HL-60 (cell line): ENCODE measurements at places on chromosomes 5 and 9.

- no peak for DNase-seq
Measured at GRCh38 chr9:129709438-129710168, 43.2 kb downstream of the PTGES start.

GRCh38 chr5:150272531-150272930, 17.0 kb downstream of the CAMK2A start:
- DNase-seq: peak; percentile 26

DNA sequence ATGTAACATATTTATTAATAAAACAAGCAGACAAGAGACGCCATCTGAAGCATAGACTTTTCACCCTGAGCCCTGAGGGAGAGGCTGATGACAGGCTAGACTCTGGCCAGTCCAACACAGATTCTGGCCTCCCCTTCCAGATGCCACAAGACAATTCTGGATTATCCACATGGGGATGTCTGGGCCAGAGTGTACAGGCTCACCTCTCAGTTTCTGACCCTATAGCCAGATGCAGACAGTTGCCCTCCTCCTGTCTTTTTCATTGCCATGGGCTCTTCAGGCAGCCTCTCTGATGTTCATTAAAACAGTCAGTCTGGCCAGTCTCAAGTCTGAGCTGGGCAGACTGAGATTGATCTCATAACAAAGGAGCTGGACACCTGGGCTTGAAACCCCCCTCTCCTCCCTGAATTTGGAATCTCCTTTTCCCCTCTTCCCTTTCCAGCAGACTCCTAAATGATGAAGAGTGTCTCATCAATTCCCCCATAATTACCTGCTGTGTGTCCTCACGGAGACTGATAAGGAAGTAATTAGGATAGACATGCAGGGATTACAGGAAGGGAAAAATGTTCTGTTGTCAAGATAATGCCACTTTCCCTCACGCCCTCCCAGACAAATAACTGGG, 89.6 kb downstream of the ASTN2 start:
- DNase-seq: no peak

GRCh38 chr5:72006361-72006760, 100.9 kb upstream of the MAP1B start:
- no peak for DNase-seq

DNA sequence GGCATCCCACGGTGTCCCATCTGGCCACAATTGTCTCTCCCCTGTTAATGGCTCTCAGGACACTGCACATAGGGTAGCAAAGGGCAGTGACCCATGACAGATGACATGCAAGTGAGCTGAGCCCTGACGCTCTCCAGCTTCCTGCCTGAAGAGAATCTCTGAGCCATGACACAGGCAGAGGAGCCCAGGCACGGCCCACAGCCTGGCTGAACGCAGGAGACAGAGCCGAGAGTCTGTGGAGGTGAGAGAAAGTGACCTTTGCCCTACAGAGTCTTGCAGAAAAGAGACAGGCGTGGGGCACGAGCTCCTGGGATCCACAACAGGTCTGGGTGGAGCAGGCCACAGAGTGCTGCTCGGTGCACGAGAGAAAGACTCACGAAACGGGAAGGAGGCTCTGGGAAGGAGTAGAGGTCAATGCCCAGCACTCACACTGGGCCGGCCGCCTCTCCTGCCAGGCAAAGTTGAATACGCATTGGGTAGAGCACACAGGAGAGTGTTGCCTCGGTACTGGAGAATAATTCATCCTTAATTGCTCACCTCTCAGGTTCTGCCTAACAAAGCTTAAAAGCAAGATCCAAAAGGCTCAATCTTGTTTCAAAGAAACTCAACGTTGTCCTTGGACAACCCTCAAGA, 90.3 kb downstream of the MRPL36 start:
- DNase-seq: no peak

DNA sequence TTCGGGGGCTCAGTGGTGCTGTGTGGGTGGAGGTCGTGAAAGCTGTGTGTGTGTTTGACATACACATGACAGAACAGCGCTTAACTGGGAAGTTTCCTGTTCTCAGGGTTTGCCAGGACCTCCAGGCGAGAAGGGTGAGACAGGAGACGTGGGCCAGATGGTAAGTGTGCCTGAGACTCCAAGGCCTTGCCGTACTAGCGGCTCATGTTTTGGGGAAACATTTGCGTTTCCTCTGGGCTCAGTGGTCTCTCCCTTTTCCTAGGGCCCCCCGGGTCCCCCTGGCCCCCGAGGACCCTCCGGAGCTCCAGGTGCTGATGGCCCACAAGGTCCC, 68.3 kb upstream of the FCN2 start:
- DNase-seq: no peak

GRCh38 chr9:131950487-131950886, 129.2 kb downstream of the MED27 start:
- DNase-seq: no peak
